ENCODE measurements at places on chromosomes 2 and 18. TPM values are rescaled to one million over a fixed set of nuclear protein-coding genes. Genes with fewer than 3 reads are reported as not detected.

The ZNF385B gene
- 0.20 TPM for total RNA-seq

The COL4A4 gene
- total RNA-seq, result 1.9 TPM

The NYAP2 gene
- 0.02 TPM for total RNA-seq

The NAB1 gene
- 40.1 TPM for total RNA-seq

The TEX44 gene
- total RNA-seq, result not detected

The GRHL1 gene
- 1.7 TPM for total RNA-seq

The CYP27A1 gene
- total RNA-seq, result 0.34 TPM

The UPP2 gene
- not detected for total RNA-seq

The RSAD2 gene
- 0.15 TPM for total RNA-seq

The GKN1 gene
- 0.72 TPM for total RNA-seq

The DCTN1 gene
- total RNA-seq, result 159 TPM

The HTR2B gene
- total RNA-seq, result 0.07 TPM

The KCNG2 gene
- total RNA-seq, result not detected

Data from A549 treated with DMSO at 1 μM for 4 hours (cell line).